ENCODE measurements at places on chromosomes 4 and X.

DNA sequence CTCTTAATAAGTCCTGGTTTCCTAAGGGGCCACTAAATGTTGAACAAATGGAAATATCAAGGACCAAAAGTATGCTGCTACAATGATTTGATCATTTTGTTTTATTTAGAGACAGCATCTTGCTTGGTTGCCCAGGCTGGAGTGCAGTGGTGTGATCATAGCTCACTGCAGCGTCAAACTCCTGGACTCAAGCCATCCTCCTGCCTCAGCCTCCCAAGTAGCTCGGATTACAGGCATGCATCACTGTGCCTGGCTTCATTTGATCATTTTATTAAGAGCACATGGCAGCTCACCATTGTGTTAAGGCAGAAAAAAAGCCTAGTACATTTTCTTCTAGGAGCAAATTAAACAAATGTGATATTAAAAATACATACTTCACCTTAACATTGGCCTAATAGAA lies 52.7 kb downstream of the DCLK2 start:
- DNase-seq, result no peak

DNA sequence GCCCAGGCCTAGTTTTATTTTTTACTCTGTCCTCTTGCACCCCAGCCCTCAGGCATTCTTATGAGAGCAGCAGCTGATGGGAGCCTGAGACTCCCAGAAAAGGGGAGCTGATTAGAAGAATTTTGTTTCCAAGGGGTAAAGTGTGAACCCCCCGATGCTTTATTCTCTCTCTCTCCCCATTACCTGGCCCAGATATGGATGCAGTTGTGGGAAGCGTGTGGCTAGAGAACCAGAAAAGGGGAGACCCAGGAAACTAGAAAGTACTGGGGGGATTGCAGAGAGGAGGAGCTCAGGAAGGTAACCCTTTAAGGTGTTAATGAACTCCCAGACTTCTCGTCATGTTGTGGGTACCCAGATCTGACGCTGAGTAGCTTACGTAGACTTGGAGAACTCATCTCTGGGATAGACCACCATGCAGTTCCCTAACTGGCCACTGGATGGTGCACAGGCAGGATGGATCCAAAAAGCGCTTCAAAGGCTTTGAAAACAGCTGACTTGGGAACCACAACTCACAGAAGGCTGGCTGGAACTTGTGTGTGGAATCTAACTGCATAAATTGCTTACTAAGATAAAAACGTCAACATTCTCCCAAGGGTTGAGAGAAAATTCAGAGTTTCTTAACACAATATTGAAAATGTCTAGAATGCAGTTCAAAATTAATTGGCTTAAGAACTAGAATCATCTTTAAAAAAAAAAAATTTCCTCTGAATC lies 64.7 kb downstream of the TBC1D14 start:
- DNase-seq, result peak; percentile 88

- DNase-seq, result no peak
Measured at GRCh38 chr4:85243857-85244256, 231.1 kb upstream of the ARHGAP24 start.

GRCh38 chr4:4377732-4378460 lies 9.0 kb upstream of the NSG1 start:
- peak; percentile 78 for DNase-seq

DNA sequence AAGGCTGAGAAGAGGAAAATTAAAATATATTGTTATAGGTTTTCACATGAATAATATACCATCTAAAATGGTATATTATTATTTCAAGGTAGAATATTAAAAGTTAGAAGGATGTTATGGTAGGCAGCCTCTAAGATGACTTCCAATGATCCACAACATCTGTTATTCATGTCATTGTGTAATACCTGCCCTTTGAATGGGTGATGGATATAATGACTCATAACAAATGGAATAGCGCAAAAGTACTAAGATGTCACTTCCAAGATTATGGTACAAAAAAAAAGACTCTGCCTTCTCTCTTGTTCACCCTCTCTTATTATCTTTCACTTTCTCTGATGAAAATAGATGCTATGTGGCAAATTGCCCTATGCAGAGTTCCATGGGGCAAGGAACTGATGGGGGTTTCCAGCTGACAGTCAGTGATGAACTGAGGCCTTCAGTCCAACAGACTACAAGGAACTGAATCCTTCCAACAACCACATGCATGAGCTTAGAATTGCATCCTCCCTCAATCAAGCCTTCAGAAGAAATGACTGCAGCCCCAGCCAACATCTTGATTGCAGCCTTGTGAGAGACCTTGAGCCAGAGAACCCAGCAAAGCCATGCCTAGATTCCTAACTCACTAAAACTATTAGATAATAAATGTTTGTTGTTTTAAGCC lies 57.7 kb downstream of the HS6ST2 start:
- no peak for DNase-seq

- peak; percentile 87 for DNase-seq
Measured at GRCh38 chr4:55546506-55546755, 278 bp downstream of the CLOCK start.

GRCh38 chr4:170652571-170652970 lies 562.8 kb upstream of the AADAT start:
- no peak for DNase-seq

GRCh38 chr4:61741327-61742096 lies 541.4 kb downstream of the ADGRL3 start:
- DNase-seq, result no peak

DNA sequence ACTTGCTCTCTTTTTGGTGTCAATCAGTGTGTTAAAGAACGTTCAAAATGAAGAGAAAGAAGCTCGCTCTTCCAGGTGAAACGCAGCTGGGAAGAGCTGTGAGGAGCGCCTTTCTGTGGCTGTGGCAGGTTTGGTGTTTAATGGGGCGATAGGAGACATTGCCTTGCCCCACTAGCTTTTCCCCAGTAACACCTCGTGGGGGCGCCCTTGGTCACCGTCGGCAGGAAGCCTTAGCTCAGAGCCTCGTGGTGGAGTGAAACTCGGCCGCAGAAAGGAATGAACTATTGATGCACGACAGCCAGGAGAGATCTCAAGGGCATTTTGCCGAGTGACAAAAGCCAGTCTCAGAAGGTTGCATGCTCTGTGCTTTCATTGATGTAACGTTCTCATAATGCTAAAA lies 65.1 kb downstream of the GPR143 start:
- DNase-seq, result no peak

DNA sequence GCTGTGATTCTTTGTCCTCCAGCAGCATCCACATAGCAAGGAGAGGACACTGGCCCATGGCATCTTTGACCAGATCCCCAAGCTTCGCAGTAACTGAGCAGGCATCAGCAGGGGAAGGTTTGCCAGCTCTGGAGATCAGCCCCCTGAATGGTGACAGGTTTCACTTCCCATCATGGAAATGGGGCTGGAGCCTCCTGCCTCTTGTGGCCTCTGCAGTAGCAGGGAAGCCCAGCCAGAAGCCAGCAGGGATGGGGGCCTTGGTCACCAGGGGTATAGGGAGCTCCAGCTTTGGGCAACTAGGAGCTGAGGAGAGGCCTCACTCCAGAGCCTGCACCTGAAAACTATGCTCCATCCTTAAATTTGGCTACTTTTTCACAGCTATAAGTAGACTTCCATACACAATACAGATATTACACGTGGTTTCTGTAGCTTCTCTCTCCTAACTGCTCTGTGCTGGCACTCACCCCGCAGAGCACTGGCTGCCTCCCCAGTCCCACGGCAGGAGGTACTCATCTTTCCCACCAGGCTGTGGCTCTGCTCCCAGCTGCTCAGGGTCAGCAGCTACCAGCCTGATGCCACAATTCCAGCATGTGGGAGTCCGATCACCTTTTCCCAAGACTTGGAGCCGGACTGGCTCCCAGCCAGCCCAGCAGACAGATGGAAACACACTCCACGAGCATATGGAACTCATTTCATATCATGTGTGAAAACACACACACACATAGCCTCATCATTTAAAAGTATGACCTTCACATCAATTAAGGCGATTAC lies 2.8 kb downstream of the TMEM271 start:
- DNase-seq, result no peak

DNA sequence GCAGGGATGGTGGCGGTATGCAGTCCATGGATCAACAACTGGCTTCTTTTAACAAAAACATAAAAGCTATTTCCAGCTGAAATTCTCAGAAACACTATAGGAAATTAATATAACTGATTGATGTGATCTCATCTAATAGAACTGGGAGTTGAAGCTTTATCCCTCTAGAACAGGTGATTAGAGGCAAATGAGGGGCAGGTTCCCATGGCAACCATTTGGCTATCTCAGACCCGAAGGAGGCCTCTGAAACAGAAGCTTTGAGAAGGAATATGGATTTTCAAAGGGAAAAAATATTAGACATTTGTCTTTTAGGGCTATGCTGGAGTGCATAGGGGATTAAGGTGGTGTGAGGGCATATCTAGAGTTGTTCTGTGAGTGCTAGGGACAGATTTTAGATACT lies 50.0 kb downstream of the IGSF1 start:
- DNase-seq, result no peak

DNA sequence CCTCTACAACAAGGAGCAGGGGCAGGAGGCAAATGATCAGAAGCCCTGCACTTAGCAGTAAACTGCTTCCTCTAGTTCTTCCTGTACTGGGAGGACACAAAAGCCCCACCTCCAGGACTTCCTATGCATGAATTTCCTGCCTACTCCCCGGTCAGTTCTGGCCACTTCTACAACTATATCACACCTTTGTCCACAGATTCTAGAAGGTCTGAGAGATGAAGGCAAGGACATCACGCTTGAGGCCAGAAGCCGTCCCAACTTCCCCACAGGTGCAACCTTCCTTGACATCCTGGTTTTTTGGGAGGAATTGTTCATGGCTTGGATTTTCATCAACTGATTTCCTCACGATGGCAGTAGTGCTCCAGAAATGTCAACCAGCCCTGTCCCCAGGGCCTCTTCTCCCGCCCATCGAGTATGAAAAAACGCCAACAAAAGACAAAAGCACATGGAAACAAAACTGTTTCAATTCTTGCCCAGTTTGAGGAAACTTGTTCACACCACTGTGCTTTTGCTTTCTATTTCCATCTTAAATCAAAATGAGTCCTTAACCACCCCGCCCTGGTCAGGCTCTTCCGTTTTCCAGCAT lies 206.5 kb upstream of the STK26 start:
- peak; percentile 67 for DNase-seq

DNA sequence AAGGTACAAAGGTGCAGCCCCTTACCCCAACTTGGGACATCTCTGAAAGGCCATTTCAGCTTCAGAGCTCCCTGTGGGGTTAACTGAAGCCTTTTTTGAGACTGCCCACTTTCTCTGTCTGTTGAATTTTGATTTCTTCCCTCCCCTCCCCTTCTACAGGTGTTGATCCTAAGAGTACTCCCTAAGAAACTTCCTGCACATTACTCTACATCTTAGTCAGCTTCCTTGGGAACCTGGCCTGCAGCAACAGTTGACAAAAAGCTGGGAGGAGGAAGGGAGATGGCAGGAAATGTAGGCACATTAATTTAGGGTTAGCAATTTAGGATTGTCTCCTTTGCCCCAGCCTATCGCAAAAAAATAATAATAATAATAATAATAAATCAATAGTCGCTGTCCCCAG lies 1.2 kb upstream of the IDS start:
- DNase-seq, result no peak

DNA sequence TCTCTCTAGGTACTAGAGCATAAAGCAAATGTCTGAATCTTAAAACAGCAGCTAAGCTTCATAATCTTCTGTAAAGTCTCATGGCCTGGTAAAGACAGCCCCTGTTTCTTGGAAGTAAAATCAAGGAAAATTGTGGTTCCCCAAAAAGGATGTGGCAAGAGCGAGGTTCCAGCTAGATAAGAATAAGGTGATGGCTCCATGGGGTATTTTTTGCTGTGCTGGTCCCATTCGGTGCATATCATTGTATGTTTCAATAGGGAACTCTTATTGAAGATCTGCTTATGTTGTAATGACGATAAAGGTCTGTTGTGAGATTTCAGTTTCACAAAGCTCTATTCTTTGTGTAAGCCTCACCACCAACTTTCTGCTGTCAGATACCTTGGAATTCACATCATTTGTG lies 316.9 kb upstream of the NOCT start:
- DNase-seq, result no peak

- no peak for DNase-seq
Measured at GRCh38 chr4:113638562-113638832, 123.0 kb downstream of the CAMK2D start.

GRCh38 chr4:140331876-140332275 lies 41.6 kb upstream of the SCOC start:
- DNase-seq, result no peak

DNA sequence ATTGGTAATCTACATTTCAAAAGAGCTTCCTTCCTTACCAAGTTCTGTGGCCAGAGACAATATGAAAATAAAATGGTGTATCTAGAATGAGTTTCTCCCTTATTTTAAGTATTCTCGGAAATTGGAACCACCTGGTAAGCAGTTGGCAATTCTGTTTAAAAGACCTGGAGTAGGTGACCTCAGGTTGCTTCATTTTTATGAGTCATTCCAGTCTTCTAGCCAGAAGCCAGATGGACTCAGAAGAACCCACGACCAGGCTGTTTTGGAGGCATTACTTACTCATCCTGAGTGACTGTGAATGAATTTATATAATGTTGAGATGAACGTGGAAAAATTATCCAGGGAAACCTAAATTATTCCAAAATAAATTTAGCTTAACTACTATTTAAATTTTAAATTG lies 9.1 kb downstream of the BMPR1B start:
- no peak for DNase-seq

DNA sequence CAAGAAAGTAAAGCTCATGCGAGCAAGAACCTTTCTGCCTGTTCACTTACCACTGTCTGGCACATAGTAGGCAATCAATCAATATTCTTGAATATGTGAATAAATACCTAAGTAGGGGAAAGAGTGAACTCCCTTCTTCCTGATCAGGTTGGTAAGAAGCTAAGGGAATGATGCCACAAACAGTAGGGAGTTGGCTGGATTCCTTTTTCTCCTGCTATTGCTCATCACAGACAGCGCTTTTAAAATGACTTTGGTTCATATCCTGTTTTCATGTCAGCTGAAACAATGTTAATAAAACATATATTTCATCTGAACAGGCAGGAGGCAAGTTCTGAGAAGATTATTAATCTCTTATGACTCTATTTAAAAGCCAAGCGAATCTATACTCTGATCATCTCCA lies 99.2 kb downstream of the NSUN7 start:
- no peak for DNase-seq

- no peak for DNase-seq
Measured at GRCh38 chr4:103754844-103755243, 35.1 kb upstream of the TACR3 start.

GRCh38 chr4:145719752-145720624 lies 40.0 kb downstream of the C4orf51 start:
- no peak for DNase-seq

- peak; percentile 62 for DNase-seq
Measured at GRCh38 chr4:165379678-165380064, 863 bp downstream of the CPE start.
